ENCODE measurements at places on chromosomes 13 and 19.

GRCh38 chr13:98506322-98506721 is 70.6 kb downstream of the STK24 start:
- no peak for DNase-seq

DNA sequence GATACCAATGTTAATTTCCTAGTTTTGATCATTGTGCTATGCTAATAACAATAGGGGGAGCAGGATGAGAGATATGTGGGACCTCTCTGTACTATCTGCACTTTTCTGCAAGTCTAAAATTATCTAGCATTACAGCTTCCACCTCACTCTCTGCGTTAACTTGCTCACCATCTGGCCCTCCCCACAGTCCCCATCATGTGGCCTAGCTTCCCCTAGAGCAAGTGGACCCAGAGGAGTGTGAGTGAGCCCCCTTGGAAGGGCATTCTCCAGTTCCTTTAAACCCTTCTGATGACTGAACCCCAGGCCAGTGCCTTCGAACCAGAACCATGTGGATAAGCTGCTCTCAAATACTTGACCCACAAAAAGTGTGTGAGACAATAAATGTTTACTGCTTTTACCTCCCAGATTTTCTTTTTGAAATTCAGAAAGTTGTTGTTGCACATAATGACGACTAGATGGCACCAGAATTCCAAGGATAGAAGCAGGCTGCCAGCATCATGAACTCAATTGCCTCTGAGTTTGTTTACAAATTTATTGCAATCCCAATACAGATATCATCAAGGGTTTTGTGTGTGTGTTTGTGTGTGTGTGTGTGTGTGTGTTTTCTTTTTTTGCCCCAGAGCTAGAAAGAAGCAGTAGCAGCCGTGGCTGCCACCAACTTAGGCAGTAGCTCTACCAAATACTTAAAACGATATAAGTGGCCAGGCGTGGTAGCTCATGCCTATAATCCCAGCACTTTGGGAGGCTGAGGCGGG is 49.0 kb upstream of the ZNF780A start:
- peak; percentile 64 for DNase-seq

GRCh38 chr19:10701955-10702525 is 801 bp downstream of the QTRT1 start:
- peak; percentile 13 for DNase-seq

DNA sequence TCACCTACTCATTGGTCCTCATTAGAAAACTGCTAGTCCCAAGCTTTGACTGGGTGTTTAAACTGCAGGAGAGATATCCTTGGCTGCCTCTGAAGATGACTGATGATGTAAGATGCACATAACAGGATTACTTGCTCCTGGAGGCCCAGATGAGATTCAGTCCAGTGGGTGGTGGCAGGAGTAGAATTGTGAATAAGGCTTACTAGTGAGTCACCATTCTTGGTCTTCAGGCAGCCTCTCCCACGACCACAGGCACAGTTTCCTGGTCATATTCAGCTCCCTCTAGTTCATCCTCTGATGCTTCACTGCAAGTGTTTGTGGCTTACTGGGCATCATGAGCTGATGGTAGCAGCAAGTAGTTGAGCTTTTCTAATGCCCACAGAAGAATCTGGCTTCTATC is 12.1 kb downstream of the SERTM1 start:
- no peak for DNase-seq

DNA sequence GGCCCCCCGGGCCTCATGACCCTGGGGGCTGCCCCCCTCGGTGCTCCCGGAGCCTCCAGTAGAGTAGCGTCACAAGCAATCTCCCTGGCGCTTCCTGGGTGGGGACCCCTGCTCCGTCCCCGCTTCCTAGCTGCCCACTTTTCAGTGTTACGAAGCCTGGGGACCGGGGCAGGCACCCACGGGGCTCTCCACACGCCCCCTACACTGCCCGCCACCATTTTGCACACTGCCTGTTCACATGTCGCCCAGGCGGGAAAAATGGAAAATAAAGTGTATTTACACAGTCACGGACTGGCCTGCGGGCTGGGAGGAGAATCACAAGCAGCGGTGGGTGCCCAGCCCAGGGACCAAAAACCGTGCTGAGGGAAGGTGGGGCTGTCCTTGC is 9.5 kb downstream of the PRR36 start:
- no peak for DNase-seq

- DNase-seq: no peak
These were observed 11.9 kb downstream of the ARHGAP33 start for GRCh38 chr19:35787227-35787799.

GRCh38 chr13:114079601-114080536 is 52.6 kb downstream of the RASA3 start:
- DNase-seq: no peak

DNA sequence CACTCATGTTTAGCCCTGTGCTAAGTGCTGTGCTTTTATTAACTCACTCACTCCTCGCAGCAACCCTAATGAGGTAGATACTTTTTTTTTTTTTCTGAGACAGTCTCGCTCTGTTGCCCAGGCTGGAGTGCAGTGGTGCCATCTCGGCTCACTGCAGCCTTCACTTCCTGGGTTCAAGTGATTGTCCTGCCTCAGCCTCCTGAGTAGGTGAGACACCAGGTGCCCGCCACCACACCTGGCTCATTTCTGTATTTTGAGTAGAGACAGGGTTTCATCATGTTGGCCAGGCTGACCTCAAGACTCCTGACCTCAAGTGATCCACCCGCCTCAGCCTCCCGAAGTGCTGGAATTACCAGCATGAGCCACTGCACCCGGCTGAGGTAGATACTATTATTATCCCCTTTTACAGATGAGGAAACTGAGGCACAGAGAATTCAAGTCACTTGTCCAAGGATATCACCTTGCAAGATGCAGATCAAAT is 2.5 kb downstream of the ITPKC start:
- DNase-seq: no peak

GRCh38 chr19:4742723-4743646 is 19.3 kb upstream of the DPP9 start:
- DNase-seq: peak; percentile 86

- no peak for DNase-seq
These were observed at the start of gene IGLON5 for GRCh38 chr19:51311351-51312257. TSS of gene IGLON5 (plus strand) at chr19:51311644. CDS start at chr19:51311848, 204 bp downstream.

GRCh38 chr13:49256841-49257240 is 9.1 kb downstream of the CDADC1 start:
- DNase-seq: no peak

GRCh38 chr13:62294244-62294643 is 878.6 kb upstream of the PCDH20 start:
- DNase-seq: no peak

DNA sequence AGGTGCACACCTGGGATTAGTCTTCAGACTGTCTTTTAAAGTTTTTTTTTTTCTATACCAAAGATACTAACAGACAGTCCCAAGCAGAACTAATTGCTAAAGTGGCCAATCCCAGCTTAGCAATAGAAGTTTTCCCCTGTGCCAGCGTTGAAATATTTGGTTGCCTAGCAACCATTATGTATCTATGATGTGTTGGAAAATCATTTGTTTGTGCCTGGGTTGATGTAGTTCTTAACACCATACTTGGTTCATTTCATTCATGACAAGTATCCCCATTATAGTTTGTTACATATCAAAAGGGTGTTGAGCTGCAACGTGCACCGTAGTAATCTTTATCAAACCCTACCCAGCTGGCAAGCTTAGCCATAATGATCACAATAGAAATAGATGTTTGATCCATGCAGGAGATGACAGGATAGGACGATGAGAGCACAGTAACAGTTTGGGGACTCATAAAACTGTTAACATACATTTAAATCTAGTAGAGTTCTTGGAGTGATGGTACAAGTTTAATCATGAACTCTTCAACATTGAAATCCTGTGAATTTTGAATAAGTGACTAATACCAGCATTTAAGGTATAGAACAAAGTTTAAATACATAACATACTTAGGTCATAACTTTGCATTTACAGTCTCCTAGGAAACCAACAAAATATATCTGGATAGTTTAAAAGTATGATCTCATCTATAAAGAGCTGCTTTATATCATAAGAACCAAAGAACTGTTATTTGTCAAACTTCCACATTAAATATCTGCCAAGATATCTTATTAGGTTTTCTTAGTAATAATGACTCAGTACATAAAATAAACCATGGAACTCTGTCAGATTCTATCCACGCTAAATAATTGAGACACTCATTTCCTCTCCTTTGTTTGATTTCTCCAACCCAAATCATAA is 73.4 kb downstream of the MBNL2 start:
- no peak for DNase-seq

DNA sequence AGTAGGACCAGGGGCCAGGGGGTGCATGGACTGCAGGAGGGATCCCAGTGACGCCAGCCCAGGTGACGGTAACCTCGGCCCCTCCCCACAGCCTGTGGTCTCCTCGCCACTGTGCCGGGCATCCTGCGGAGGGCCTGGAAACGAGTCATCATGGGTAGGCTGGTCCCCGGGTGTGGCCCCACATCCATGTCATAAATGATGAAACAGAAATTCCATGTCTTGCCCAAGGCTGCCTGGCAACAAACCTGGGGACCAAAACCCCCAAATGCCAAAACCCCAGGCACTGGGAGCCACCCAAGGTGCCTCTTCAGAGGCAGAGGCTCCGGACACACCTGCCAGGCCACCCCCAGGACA is 20.9 kb downstream of the MAP2K2 start:
- no peak for DNase-seq

DNA sequence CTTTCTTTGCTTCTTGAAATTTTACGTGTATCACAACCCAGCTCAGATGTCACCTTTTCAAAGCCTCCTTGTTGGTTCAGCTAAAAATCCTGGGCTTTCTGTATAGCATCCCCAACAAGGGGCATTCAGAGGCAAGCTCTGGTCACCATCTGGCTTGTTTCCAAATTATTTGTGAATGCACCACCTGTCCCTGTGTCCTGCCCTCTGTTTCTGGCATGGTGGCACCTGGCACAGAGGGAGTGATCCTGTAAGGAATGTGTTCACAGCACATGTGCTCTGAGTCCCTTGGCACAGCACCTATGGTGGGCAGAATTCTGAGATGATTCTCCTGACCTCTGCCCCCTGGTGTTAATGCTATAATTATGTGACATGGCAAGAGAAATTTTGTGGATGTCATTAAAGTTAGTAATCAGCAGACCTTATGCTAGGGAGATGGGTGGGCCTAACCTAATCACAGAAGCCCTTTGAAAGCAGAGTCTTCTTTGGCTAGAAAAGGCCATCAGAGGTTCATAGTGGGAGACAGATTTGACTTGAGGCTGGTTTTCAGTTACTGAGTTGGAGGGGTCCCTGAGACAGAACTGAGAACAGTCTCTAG is 76.3 kb downstream of the ZNF429 start:
- no peak for DNase-seq

DNA sequence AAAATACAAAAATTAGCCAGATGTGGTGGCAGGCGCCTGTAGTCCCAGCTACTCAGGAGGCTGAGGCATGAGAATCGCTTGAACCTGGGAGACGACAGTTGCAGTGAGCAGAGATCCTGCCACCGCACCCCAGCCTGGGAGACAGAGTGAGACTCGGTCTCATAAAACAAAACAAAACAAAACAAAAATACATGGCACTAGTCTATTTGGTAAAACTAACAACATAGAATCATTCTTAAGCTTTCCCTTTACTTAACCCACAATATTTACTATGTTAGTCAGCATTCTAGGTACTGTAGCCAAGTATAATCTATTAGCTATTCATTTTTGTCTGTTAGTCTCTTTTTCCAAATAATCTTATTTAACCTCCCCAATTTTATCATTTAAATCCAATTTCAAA is 1482.8 kb downstream of the SLITRK5 start:
- no peak for DNase-seq

DNA sequence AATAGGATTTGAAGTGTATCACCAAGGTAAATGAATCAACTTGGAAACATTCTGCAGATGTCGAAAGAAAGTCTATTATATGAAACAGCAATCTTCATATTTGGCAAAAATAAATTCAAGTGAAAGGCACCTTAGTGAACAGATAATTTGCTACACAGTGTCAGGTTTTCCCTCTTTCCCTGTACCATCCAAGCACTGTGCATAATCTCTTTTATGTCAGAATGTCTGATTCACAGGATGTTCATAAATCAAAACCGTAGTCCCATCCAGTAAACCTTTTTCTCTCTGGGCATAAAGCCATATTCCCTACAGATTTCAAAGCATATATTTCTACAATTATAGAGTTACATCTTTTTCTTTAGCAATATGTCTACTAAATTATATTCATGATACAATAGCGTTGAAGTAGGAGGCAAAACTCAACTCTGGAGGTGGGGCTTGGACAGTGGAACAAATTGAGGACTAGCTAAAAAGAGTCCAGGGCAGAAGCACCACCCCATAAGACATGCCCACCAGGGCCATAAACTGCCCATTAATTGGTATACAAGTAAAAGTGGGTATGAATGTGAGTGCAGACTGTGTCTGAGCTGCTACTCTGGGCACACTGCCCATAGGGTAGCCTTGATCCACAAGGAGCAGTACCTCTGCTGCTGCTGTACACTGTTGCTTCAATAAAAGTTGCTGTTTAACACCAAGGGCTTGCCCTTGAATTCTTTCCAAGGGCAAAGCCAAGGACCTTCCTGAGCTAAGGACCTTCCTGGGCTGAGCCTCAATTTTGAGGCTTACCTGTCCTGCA is 72.1 kb upstream of the MYCBP2 start:
- no peak for DNase-seq

- no peak for DNase-seq
These were observed 29.7 kb downstream of the MLLT1 start for GRCh38 chr19:6250024-6250615.

DNA sequence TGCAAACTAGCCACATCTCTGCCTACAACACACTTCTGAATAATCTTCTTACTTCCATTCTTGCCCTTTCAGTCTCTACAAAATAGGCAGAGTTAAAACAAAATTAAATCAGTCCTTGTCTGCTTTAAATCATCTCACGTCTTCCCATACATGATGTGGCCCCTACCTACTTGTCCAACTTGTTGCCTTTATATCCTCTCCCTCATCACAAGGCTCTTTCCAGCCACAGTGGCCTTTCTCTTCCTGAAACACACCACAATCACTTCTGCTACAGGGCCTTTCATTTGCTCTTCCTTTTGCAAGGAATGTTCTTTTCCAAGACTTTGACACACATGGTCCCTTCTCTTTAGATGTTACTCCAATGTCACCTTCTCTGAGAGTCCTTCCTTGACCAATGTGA is 1.7 kb downstream of the RBM26 start:
- no peak for DNase-seq

DNA sequence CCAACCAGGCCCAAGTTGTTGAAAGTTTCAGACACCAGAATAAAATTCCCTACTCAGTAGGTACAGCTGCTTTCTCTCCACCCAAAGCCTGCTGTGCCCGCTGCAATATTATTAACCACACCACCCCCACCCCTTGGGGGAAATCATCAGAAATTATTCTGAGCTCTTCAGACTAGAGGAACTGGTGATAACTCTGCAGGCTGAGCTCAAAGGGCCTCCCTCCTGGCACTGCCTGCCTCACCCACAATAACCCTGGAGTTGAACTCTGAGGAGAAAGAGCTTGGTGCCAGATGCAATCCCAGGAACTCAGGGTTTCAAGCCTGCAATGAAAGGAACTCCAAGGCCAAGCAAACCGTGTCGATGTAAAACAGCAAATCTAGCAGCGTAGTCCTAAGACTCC is 381.7 kb upstream of the ZNF507 start:
- DNase-seq: no peak

DNA sequence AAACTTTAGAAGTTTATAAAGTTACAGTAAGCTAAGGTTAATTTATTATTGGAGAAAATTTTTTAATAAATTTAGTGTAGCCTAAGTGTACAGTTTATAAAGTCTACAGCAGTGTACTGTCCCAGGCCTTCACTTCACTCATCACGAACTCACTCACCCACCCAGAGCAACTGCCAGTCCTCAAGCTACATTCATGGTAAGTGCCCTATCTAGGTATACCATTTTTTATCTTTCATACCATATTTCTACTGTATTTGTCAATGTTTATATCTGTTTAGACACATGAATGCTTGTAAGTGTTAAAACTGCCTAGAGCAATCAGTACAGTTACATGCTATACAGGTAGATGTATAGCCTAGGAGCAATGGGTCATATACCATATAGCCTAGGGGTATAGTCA is 12.5 kb downstream of the INTS6 start:
- DNase-seq: no peak
